ENCODE measurements at places on chromosomes 1 and 21.

GRCh38 chr1:37031429-37031828 is 2.9 kb downstream of the GRIK3 start:
- no peak for DNase-seq

DNA sequence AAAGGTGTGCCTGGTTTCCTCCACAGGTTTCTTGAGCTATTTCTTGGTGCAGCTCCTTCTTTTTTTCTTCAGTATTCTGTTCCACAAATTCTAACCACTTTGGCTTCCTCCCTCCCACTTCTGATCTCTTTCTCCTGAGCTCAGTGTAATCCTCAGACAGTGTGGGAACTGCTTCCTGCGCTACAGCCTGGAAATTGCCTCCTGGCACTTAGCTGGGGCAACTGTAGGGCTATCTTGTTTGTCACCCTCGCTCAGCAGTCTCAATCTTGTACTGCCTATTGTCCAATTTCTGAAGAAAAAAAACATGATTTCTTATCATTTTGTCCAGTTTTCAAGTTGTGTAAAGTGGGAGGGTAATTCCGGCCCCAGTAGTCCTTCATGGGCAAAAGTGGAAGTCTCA is 24.0 kb upstream of the GALNT2 start:
- no peak for DNase-seq

DNA sequence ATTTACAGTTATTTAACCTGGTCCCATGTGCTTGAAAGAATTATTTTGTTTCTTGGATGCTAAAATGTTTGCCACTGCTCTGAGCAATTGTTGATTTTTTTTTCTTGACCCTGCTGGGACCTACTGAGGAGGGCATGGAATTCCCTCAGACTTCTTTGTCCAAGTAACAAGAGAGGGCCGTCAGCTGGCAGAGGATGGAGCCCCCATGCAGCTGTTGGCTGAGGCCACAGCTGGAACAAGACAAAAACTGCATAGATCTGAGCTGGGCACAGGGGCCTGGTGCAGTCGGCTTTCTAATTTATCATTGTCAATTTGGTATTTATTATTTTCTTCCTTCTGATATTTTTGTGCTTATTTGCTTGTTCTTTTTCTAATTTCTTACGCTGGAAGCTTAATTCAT is 39.6 kb upstream of the ABCG1 start:
- no peak for DNase-seq

GRCh38 chr1:204325944-204326343 is 33.8 kb downstream of the PLEKHA6 start:
- DNase-seq: no peak

GRCh38 chr21:17828223-17828622 is 9.1 kb upstream of the C21orf91 start:
- DNase-seq: no peak

GRCh38 chr1:16202281-16203210 is 9.9 kb downstream of the ARHGEF19 start:
- DNase-seq: no peak

- DNase-seq: peak; percentile 19
These were observed 26.1 kb downstream of the ATP5PF start for GRCh38 chr21:25708467-25709065.

All from stimulated activated CD4-positive, alpha-beta T cell treated with anti-CD3 and anti-CD28 coated beads, TNF-alpha, amount 100 ng/mL, for 1 hour (primary cell).